Activated CD4-positive, alpha-beta T cell treated with anti-CD3 and anti-CD28 coated beads for 1 hour (primary cell): ENCODE measurements at places on chromosomes 16 and 17.

- DNase-seq, result no peak
Measured at GRCh38 chr17:4657678-4658077, 16.2 kb upstream of the ALOX15 start.

DNA sequence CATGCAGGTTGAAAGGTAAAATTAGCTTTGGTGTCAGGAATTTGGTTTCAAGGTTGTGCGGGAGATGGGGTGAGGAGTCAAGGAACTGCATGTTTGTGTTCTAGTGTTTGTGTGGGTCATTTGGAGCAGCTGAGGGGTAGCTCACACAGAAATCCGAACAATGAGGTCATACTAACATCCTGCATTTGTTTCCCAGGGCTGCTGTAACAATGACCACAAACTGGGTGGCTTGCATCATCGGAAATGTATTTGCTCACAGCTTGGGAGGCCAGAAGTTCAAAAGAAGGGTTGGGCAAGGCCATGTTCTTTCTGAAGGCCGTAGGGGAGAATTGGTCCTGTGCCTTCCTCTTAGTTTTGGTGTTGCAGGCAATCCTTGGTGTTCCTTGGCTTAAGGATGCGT is 287.4 kb downstream of the HAPSTR1 start:
- no peak for DNase-seq

- DNase-seq, result no peak
Measured at GRCh38 chr16:67965668-67966548, 2.5 kb downstream of the SLC12A4 start.

- no peak for DNase-seq
Measured at GRCh38 chr17:66493283-66494019, 191.0 kb downstream of the PRKCA start.

GRCh38 chr16:27400751-27401620 is 988 bp upstream of the IL21R start:
- no peak for DNase-seq

DNA sequence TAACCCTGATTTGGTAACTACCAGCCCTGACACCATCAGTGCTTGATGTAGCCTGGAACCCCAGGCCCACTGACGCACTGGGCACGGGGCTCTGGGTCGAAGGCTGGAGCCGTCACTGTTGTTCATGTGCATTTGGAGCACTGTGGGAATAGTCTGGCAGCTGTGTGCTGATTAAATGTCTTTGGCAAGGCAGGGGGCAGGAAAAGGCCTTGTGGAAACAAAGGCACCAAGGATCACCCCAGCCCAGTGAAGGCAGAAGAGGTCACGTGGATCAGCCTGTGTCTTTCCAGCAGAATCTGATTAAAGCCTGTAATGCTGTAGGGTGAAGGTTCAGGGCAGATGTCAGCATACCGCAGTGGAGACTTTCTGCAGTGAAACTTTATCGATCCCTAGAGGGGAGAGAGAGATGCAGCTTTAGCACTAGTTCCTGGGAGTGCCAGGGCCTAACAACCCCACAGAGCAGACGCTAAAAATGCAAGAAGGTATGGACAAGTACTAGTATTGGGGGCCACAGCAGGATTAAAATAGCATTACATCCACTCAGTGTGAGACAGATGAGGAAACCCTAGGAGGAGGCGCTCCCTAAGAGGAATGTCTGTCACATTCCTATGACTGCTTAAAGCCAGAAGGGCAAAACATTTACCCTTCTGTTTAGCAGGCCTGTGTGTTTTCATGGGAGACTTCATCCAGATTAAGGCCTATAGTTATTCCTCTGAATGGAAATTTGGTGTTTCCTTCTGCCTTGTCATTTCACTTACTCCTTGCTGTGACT is 9.7 kb downstream of the ZNHIT3 start:
- DNase-seq, result no peak
